ENCODE measurements at places on chromosomes 3 and 15.

GRCh38 chr3:60268123-60268522 is 983.1 kb downstream of the FHIT start:
- DNase-seq = no peak

DNA sequence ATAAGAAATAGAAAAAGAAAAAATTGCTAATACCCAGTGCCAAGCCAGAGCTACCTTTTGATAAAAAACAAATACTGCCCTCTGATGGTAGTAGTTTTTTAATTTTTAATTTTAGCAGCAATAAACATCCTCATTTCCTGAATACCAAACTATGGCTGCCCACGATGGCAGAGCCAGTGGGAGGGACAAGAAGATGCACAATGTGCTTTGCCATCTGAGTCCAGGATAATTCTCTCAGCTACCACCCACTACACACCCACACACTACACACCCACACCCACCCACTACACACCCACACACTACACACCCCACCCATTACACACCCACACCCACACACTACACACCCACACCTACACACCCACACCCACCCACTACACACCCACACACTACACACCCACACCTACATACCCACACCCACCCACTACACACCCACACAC is 17.8 kb downstream of the CEP19 start:
- DNase-seq = no peak

DNA sequence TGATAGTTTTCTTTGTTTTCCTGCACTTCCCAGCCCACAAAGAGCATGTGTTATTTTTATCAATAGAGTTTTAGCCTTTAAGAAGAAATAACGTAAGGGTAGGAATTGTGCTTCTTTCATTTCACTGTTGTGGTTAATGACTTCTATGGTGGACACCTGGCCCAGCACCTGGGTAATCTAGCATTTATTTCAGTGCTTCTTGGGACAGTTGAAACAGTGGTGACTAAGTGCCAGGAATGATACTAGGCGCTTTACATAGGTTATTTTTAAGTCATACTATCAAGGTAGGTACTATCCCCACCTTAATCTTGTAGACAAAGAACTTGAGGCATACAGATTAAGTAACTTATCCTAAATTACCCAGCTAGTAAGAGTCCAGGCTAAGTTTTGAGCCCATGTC is 243.8 kb downstream of the SOX2 start:
- DNase-seq = no peak

- DNase-seq = no peak
These were observed 320.0 kb upstream of the RARB start for GRCh38 chr3:25107918-25108617.

DNA sequence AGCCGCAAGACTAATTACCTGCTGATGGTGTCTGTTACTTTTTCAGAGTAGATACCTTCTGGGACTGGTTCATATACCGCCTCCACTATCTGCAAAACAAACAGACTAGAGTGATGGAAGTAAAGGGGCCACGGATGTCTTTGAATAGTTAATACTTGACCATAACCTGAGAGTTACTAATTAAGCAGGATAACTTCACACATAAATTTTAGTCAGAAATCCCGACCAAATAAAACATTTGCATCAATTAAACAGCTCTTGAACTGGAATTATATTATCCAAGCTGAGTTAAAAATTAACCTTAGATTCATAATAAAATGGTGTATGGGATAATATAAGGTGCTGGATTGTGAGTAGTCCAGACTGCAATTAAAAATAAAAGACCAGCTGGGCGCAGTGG is 167.7 kb downstream of the NEK10 start:
- DNase-seq = no peak

- no peak for DNase-seq
These were observed 14.2 kb downstream of the DENND4A start for GRCh38 chr15:65777843-65778242.

- DNase-seq = no peak
These were observed 27.1 kb upstream of the SEMA3F start for GRCh38 chr3:50128001-50128400.

All from upper lobe of left lung (tissue), 6 donors.